NCI-H526 treated with DMSO at 0.1 percent for 48 hours (cell line): ENCODE measurements at places on chromosomes 2 and 18.

GRCh38 chr2:154556607-154557006 lies 141.9 kb upstream of the KCNJ3 start:
- no peak for DNase-seq

DNA sequence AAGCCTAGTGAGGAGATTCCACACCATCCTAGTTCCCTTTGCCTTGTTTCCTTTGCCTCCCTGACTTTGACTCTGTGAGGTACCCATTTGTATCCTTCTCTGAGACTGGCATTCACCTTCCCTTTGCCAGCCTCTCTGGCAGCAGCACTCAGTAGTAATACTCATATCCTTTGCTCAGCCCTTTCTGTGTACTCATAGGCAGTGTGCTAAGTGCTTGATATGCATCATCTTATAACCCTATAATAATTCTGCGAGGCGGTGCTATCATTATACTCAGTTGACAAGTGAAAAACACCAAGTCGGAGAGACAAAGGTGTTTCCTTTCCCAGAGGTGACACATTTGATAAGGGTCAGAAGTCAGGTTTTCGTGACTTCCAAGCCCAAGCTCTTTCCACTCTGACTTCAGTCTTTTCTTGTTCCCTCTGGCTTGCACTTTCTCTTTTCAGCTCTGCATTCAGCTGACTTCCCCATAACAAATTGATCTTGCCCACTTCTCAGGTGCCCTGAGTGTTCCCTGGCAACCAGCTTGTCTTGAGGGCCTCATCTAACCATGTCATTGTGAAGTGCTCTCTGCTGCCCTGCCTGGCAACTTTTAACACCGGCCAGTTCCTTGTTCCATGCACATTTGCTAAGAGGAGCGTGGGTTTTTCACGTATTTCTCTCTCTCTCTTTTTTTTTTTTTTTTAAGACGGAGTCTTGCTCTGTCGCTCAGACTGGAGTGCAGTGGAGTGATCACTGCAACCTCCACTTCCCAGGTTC lies 94.5 kb upstream of the UPP2 start:
- no peak for DNase-seq

GRCh38 chr2:9109871-9110270 lies 96.7 kb upstream of the ASAP2 start:
- no peak for DNase-seq

- no peak for DNase-seq
These were observed 439.6 kb upstream of the REG3G start for GRCh38 chr2:78585871-78586270.

GRCh38 chr2:232139786-232140562 lies 178.5 kb downstream of the DIS3L2 start:
- DNase-seq = no peak

- DNase-seq = no peak
These were observed 39.8 kb downstream of the CHMP3 start for GRCh38 chr2:86523491-86523890.

GRCh38 chr2:171522788-171523087 lies 464 bp downstream of the CYBRD1 start:
- DNase-seq = no peak

- no peak for DNase-seq
These were observed 15.9 kb downstream of the CCDC93 start for GRCh38 chr2:117997872-117998454.

DNA sequence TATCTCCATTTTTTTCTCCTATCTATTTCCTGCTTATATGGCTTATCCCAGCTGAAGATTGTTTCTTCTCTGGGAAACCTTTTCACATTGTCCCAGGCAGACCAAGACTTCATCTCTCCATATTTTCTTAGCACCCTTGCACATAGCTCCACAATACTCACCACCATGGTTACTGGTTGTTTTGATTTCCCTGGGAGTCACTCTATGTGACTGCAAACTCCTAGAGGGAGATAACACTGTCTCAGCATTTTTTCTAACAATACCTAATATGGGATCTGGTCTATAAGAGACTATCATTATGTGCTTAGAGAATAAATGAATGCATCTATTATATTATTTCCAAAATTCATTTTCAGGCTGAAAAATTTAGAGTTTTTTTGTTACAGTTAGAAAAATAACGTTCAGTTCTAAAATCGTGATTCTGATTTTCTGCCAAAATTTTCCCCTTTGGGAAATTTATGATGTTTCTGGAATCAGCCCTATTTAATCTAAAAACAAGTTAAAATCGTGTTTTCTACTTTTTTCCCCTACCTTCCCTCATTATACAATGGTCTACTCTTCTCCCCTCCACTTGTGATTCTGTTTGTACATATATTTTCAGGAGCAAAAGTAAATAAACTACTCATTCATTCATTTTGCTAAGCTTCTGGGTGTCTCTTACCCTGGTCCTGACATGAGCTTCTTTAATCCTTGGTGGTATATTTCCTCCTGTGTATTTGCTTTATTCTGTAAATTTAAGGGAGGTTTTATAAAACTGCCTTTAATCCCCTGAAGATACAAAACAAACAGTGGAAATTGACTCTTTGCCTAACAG lies 95.4 kb downstream of the HNMT start:
- DNase-seq = no peak
